ENCODE measurements at places on chromosomes 7 and 10.
A peak's percentile ranks its signal among the peaks of the same experiment; 100 is the strongest.

DNA sequence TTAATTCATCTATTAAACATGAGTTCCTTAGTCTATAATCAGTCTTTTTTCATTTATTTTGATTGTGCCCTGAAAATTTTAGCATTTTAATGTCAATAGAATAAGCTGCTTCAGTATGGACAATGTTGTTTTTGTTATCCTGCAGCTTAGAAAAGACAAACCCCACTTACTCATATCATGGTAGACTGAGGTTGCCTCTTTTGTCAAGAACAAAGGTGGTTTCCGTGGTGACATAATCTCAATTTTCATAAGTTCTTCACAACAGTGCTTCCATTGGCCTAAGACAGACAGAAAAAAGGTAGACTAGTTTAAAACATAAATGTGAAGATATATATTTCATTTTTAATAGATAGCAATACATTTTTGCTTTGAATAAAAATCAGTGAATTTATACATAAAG is 69.1 kb downstream of the RTKN2 start:
- DNase-seq: no peak

- no peak for DNase-seq
Observed at GRCh38 chr10:24750695-24751094, 27.0 kb upstream of the ARHGAP21 start.

DNA sequence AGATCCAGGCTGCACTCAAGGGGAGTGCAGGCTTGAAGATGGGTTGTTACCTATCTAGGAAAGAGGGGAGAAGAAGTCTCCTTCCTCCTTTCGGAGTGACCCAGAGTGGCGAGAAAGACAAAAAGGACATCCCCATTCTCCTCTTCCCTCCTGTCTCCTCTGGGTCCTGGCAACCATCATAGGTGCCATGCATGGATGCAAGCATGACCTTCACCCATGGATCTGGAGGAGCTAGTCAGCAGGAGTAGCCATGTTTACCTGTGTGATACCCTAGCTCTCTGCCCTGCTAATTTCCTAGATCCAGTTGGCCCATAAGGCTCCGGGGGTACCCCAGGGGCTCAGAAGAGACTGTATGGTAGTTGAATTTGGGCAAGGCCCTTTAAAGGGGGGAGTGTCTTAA is 17.2 kb upstream of the CROT start:
- DNase-seq: no peak

DNA sequence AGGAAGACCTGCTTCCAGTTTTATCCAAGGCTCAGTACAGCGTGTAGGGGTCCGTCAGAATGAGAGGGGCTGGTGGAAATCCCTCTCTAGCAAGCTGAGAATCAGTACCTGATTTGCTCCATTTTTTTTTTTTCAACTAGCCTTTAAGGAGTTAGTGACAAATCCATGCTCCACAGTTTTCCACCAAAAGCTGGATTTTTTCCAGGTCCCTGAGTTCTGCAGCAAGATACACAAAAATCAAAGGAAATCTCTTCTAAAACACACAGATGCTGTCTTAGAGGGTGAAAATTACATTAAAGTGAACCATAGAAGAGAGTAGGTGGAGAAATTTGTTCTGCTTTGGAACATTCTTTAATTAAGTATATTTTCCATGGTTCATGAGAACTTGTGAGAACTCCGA is 30.4 kb downstream of the MDFIC start:
- DNase-seq: no peak

DNA sequence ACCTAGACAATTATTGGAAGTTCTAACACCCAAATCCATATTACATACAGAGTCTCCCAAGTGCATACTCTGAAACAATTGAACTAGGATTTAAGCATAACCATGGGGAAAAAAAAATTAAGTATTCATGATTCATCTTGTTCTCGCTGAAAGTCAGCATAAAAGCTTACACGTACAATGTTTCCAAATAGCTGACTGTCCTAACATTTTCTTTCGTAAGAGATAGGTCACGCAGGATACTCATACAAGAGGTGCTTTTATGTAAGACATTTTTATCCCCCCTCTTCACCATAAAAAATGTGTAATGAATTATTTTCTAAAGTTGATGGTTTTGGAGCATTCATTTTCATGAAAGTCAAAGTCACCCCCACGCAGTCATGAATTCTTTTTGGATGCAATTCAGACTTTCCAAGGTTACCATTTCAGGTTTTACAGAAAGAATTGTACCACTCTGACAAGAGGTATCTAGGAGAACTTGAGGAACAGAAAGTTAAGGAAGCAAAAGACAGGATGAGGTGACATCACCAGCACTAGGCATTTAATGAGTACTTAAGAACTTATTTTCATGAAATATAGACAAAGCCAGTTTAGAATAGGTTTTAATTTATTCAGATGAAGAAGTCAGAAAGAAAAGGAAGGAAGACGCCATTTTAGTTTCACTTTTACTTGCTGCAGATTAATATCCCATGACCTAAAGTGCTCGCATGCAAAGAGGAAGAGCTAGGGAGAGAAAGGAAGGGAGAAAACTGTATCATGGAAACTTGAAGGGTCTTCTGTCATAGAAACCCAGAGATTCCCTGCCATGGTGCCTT is 55.8 kb downstream of the TMEM26 start:
- no peak for DNase-seq

DNA sequence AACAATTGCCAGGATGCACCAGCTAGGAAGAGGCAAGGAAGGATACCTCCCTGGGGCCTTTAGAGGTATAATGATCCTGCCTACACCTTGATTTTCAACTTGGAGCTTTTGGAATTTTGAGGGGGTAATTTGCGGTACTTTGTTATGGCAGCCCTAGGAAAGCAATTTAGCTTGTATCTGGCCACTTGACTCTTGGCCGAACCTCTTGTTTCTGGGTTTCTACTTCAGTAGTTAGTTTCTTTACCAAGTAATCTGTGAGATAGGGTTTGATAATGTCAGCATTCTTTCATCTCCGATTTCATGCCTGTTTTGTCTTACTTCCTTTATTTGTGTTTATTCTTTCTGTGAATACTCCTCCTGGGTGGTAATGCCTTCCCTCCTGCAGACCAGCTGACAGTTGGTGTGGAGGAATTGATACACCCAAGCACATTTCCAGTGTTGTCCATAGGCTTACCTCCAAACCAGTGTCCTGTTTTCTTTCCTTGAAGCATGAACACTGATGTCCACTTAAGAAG is 163.7 kb downstream of the SND1 start:
- no peak for DNase-seq

- no peak for DNase-seq
Observed at GRCh38 chr10:17861760-17862159, 52.6 kb downstream of the MRC1 start.

- no peak for DNase-seq
Observed at GRCh38 chr10:104028146-104028545, 57.5 kb downstream of the COL17A1 start.

GRCh38 chr7:123210986-123211385 is 11.2 kb upstream of the SLC13A1 start:
- no peak for DNase-seq

GRCh38 chr7:147249956-147250355 is 1133.4 kb downstream of the CNTNAP2 start:
- no peak for DNase-seq

- DNase-seq: peak; percentile 79
Observed at GRCh38 chr10:33008499-33009243, 50.6 kb upstream of the ITGB1 start.

- no peak for DNase-seq
Observed at GRCh38 chr10:132866601-132867381, 75.6 kb downstream of the CFAP46 start.

GRCh38 chr7:157692460-157693011 is 355.7 kb downstream of the DNAJB6 start:
- no peak for DNase-seq

DNA sequence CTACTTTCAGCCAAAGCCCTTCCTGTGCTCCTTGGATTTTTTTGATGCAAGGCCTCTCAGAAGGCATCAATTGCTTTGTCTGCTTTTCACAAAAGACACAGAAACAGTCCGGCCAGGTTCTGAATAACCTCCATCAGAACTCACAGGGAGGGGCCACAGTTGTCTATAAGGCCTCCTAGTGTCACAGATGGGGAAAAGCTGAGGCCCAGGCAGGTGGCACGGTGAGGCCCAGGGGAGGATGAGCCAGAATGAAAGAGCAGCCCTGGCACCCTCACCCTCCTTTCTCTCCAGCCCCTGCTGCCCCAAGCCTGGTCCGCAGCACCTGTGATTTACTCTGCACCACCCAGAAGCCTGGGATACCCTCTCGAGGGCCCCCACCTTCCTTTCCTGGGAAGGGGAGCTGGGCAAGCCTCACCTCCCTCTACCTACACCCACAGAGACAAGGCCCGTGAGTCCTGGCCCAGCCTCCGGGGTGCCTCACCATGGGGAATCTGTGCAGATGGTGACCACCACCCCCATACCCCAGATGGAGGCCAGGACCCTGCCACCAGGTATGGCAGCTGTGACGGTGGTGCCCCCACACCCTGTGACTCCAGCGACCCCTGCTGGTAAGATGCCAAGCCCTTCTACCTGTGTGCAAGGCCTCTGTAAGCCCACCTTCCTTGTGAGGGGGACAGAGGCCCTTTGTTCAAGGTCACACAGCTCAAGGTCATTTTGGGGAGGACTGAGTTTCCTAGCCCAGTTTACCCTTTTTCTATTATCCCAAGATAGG is 26.2 kb upstream of the ZNF467 start:
- peak; percentile 54 for DNase-seq
